ENCODE measurements at places on chromosomes 3 and 15. TPM values are rescaled to one million over a fixed set of nuclear protein-coding genes. Genes with fewer than 3 reads are reported as not detected.

DNA sequence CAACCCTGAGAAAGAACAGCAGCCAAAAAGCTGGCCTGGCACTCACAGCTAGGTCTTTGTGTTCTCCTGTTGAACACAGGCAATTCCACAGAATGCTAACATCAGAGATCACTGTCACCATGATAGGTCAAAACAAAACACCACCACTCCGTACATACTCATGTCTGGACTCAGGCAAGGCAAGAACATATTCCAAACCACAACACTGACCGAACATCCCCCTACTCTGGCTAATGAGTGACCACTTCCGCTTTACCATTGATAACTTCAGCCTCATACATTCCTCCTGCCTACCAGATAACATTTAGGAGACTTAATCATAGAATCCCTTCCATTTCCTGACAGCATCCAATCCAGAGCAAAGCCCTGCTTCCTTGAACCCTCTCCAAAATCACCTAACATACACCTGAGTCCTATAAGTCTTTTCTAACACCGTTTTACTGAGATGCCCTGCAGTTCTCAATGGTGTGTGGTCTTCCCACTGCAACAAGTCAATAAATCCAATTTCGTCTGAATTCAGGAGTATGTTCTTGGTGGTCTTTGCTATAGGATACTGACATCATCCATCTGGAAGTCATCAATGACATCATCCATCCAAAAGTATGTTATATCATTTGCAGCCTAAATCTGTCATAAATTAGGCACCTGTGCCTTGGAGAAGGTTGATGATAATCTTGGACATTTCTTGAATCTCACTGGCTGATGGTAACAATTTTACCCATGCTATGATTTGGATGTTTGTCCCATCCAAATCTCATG lies 23.7 kb downstream of the RIOX2 start:
- no peak for DNase-seq

GOLGA6L10 gene
- not detected for total RNA-seq

CCR1 gene
- total RNA-seq, result 4.4 TPM

DNA sequence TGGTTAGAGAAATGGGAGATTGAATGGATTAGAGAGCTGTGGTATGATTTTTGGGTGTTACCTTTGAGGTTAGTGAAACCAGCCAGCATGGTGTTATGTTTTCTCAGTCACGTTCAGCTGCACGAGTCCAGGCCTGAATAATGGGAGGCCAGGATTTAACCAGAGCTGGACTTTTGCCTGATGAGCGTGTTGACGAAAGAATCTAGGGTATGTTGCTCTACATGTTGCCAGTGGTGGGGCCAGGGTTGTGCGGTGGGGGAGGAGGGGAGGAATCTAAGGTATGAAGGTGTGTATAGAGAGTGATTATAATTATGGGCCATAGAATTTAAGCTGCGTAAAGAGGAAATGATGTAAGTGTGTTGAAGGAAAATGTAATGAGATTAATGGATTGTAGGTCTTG lies 22.8 kb downstream of the MINDY2 start:
- no peak for DNase-seq

GRCh38 chr3:24237971-24238706 lies 256.5 kb downstream of the THRB start:
- peak; percentile 26 for DNase-seq

- DNase-seq, result no peak
Measured at GRCh38 chr3:172096881-172097420, 57.6 kb downstream of the FNDC3B start.

GRCh38 chr3:5002174-5002870 lies 23.1 kb downstream of the BHLHE40 start:
- DNase-seq, result no peak

GRCh38 chr15:40877694-40878093 lies 3.7 kb upstream of the RHOV start:
- DNase-seq, result no peak

GOLGA6A gene
- not detected for total RNA-seq

GRCh38 chr15:79978260-79978654 lies 7.3 kb upstream of the BCL2A1 start:
- no peak for DNase-seq

LIPH gene
- total RNA-seq, result 31.6 TPM

ZMYND10 gene
- not detected for total RNA-seq

DNA sequence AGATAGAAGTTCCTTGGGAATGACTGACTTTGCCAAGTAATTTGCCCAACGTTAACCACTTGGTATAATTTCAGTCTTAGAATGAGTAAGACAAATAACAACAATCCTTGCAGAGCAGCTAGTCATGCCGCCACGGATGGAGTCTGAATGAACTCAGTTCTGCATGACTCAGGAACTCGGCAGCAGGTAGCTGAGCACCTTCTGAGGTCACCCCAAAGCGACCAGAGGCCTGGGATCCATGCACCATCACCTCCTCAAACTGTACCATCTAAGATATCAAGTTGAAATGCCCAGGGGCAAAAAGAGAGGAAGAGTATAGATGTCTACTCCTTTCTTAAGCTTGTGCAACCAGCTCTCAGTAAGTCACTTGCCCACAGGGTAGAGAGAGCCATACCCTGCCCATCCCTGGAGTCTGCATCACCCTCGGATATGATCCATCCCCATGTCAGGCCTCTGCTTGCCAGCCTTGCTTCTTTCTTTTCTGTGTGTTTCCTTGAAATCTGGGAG lies 8.5 kb upstream of the CDCP1 start:
- no peak for DNase-seq

DNA sequence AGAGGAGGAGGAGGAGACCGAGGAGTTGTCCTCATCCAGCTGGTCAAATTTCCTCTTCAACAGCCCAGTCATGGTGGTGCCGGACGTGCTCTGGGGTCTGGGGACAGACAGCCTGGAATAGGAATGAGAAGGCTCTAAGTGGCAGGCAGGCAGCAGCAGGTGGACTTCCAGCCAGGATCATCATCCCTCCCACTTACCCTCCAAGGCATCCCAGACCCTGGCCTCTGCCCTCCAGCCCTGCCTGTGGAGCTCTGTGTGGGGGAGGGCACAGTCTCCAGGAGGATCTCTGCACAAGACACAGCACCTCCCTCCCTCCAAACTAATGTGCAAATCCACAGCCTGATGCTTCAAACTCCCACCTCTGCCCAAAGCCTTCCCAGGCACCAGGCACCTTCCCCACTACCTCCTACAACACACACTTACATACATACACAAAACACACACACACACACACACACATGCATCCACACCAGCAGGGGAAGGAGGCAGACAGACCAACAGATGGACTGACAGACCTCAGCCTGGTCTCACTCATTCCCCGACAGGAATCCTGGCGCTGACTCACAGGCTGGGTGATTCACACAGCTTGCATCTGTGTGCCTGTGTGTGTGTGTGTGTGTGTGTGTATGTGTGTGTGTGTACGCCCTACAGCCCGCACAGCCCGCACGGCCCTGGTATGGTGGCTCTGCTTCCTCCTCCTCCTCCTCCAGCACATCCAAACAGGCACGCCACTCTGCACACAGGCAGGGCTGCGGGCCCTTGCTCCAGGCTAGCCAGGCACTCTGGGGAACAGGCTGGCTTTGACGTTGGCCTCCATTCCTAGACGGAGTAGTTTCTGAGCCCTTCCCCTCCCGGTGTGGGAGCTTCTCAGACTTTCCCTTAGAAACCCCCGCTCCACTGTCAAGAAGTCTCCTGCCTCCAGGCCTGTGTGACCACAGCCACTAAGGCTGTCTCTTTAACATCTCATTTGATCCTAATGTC lies 6.5 kb downstream of the CSRNP1 start:
- DNase-seq, result peak; percentile 85

RTP1 gene
- total RNA-seq, result not detected

DNA sequence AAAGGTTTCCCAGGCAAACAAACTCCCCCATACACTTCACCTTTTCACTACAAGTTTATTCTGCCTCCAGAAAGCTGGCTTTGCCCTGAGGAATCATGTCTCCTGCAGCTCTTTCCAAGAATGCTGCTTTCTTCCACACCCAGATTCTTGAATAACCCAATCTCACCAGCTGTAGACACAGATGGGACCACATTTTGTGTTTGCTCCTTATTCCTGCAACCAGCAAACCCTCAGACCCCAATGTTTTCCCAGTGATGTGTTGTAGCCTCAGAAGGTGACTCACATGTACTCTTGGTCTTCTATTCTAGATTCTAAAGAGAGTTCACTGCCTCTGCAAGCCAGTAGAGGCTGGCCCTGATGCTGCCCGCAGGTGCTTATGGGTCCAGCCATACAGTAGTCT lies 23.6 kb upstream of the TRIM59 start:
- DNase-seq, result no peak

DNA sequence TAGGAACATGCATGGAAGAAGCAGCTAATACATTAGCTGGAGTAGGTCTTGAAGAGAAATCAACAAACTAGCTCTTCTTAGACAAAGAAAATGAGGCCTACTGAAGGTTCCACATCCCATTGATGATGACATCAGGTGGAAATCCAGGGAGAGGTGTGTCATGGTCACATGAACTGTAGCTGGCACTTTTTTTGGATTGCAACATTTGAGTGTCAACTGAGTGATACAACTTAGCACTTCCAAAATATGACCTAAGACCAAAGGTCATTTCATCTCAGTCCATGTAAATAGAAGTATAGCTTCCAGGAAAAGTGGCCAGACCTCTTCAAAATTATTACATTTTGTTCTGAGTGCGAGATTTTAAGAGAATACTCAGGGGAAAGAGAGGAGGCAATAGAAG lies 117.2 kb upstream of the MEIS2 start:
- no peak for DNase-seq

STRIT1 gene
- total RNA-seq, result not detected

- no peak for DNase-seq
Measured at GRCh38 chr3:8516783-8517182, 15.2 kb downstream of the LMCD1 start.

CLDN18 gene
- not detected for total RNA-seq

DNA sequence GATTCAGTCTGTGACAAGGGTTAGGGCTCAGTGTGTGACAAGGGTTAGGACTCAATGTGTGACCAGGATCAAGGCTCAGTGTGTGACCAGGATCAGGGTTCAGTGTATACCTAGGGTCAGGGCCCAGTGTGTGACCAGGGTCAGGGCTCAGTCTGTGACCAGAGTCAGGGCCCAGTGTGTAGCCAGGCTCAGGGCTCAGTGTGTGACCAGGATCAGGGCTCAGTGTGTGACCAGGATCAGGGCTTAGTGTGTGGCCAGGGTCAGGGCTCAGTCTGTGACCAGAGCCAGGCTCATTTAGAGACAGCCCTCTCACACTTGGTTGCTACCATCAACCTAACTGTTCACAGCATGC lies 24.2 kb downstream of the LOXL1 start:
- DNase-seq, result no peak

- DNase-seq, result no peak
Measured at GRCh38 chr15:63243101-63243500, 34.3 kb upstream of the APH1B start.

CYP8B1 gene
- not detected for total RNA-seq

DNA sequence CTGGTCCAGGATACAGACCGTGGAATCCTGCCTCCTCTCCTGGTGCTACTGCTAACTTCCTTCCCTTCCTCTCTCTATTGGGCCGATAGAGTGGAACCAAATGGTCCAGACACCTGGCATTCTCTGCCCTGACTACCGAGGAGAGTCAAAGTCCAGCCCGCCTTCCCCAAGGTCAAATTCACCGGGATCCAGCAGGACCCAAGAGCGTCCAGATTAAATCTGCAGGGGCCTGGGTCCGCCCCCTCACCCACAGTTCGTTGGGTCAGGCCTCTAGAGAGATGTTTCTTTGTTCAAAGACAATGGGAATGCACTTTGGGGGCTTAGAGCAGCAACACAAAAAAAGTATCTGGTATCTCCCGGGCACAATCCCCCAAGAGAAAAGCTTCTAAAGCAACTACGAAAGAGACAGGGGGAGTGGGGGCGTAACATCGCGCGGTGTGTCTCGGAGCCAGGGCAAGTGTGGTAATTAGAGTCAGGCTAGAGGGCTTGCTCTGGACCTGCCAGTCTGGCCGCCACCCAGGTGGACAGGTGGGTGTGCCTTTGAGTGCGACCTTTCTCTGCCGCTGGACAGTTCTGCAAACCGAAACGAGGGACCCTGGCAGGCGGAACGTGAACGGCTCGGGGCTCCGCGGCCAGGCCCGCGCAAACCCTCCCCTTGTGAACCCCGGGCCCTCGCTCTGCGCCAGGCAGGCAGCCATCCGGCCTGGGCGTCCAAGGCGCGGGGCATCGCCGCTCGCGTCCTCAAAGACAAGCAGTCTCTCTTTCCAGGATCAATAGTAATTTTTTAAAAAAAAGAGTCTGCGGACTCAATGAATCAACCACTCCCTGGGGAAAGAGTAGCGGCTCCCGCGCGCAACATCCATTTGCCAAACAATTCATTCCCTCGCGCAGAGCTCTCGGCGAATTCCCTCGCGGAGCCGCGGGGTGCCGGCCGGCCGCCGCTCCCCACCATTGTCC lies 806 bp downstream of the KLHL25 start:
- DNase-seq, result peak; percentile 53

DNA sequence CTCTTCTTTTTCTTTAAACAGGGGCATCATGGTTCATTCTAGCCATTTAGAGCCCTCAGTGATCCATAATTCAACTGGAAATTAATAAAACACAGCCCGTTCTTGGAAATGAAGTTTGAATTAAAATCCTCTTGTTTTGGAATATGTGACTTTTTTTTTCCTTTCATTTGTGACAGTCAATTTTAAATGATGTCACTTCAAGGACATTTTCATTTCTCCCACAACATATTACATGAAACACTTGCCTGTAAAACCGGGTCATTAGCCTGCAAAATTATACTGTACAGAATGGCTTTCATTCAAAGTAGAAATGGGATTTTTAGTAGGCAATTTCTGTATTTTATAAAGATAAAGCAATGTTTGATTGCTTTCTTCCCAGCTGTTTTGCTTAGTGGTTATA lies 789 bp upstream of the SEMA6D start:
- no peak for DNase-seq

DNA sequence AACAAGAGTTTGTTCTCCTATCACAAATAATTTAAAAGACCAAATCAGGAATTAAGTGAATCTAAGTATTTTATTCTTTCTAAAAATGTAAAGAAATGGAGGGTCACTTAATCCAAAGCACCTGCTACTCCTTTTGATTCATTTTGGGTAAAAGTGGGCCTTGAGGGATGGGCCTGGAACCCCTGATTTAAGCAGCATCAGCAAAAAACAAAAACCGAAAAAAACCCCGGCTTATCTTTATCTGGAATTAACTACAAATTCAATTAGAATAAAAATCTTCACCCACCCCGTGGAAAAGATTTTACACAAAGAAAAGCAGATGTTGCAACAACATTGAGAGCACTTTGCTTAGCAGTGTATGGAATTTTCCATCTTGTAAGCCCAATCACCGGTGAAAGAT lies 1018.2 kb downstream of the MCTP2 start:
- DNase-seq, result no peak

- DNase-seq, result no peak
Measured at GRCh38 chr3:114846252-114846651, 300.8 kb downstream of the ZBTB20 start.

All from transverse colon (tissue), 4 donors.